ENCODE measurements at places on chromosomes 1 and 21.

- peak; percentile 73 for DNase-seq
Observed at GRCh38 chr1:205658943-205659581, 21.2 kb downstream of the SLC45A3 start.

- DNase-seq = no peak
Observed at GRCh38 chr1:33687000-33687399, 176.9 kb upstream of the HMGB4 start.

GRCh38 chr1:110032327-110032726 lies 2.1 kb upstream of the STRIP1 start:
- DNase-seq = no peak

GRCh38 chr1:96361961-96362360 lies 359.6 kb upstream of the PTBP2 start:
- DNase-seq = no peak

DNA sequence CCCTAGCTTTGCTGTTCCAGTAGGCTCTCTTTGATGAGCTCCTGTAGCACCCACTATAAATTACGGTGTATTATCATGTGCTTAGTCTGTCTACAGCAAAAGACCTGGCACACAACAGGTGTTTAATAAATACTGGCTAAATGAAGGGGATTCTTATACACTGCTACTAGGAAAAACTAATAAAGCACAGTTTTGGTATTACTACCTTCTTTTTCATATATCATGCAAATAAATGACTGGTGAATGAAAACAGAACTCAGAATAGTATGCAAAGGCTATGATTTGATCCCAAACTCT lies 26.4 kb downstream of the WDR26 start:
- DNase-seq = no peak

DNA sequence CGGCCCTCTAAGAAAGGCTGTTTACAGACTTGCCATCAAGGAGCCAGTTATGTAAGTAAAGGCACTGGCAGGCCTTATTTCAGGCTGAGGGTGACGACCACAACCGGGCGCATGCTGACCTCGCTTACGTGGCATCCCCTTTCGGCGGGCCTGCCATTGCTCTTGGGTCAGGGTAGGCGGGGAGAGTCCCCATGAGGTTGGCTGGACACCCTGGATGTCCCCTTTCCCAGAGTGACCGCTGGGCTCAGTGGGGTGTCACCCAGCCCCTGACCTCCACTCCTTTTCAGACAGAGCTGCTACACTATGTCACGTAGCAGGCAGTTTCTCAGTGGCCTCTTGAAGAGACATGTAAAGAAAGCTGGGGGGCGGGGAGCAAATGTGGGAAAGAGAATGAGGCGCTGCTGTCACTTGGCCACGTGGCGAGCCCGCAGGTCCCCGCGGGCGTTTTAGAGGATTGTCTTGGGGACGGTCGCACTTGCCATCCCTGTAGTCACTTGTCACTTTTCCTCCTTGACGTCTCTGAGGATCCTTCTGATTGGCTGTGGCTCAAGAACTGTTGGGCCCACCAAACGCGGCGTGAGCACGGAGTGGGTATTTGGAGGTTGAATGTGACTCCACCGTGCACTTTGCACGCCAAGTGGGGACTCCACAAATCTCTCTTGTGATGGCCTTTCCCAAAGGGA lies 42.2 kb downstream of the SLC37A1 start:
- DNase-seq = no peak

DNA sequence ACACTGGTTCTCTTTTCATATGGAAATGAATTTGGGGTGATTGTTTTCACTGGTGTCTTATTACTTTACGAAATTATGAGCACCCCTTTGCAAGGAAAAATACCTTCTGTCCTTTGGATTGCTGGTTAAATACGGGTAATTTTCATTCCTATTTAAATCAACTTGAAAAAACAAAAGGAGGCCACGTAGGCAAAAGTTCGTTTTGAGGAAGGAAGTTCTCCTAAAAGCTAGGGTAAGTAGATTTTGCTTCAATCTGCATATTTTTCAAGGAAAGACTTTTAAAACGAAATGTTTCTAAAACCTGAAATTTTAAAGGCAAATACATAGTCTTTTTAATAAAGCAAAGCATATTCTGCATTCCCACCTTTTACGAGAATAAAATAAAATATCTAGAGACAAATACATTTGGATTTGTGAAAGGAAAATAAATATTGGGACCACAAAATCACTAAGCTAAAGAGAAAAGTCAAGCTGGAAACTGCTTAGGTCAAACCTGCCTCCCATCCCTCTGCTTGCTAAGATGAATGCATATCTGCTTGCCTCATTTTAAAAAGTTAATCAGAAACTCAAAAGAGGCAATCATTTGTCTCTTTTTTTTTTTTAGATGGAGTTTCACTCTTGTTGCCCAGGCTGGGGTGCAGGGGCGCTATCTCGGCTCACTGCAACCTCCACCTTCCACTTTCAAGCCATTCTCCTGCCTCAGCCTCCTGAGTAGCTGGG lies 70.9 kb upstream of the ETS2 start:
- DNase-seq = no peak

DNA sequence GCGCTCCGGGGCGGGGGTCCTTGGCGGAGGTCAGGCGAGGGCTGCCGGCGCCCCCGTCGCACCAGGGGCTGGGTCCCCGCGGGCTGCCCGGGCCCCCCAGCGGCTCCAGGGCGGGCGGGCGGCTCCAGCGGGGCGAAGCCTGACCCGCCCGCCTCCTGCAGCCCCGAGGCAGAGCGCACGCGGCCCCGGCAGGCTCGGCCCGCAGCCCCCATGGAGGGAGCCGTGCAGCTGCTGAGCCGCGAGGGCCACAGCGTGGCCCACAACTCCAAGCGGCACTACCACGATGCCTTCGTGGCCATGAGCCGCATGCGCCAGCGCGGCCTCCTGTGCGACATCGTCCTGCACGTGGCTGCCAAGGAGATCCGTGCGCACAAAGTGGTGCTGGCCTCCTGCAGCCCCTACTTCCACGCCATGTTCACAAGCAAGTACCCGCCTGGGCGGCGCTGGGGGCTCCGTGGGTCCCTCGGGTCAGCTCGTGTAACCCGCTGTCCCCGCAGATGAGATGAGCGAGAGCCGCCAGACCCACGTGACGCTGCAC lies 817 bp downstream of the KLHL17 start:
- DNase-seq = no peak

- DNase-seq = no peak
Observed at GRCh38 chr1:3011127-3011526, 10.1 kb upstream of the ACTRT2 start.

DNA sequence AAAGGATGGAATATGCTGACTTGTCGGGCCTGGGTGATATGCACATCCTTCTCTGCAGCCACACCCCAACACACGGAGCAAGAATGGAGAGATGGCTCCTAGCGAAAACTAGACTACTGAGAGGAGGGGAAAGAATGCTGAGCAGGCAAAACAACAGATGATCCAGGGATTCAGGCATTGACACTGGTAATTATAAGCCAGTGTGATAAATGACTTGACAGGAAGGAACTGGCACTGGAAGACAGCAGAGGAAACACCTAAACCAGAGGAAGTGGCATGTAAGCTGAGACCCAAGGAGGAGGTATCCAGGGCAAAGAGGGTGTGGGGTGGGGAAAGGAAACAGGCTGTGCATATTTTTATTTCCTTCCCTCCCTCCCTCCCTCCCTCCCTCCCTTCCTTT lies 31.7 kb upstream of the KHDRBS1 start:
- DNase-seq = no peak

DNA sequence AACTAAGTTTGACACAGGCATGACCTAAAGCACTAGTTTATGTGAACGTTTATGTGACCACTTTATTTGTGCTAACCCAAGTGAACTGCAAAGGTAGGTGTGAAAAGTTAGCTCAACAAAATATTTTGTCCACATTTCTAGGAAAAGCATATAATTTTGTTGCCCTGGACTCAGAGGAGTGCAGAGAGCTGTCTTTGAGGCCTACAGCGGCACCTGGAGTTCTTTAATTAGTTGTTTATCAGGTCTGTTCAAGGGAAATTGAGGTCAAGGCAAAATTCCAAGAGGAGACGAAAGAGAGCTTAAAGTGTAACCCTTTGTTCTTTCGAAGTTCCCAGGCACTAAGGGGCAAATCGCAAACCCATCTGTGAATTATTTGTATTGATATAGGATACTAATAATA lies 1.3 kb downstream of the GIPC2 start:
- DNase-seq = no peak

- no peak for DNase-seq
Observed at GRCh38 chr1:66778266-66778665, 22.8 kb downstream of the INSL5 start.

- DNase-seq = no peak
Observed at GRCh38 chr1:214615109-214615508, 12.1 kb downstream of the CENPF start.

- no peak for DNase-seq
Observed at GRCh38 chr1:90728502-90729287, 11.6 kb upstream of the BARHL2 start.

DNA sequence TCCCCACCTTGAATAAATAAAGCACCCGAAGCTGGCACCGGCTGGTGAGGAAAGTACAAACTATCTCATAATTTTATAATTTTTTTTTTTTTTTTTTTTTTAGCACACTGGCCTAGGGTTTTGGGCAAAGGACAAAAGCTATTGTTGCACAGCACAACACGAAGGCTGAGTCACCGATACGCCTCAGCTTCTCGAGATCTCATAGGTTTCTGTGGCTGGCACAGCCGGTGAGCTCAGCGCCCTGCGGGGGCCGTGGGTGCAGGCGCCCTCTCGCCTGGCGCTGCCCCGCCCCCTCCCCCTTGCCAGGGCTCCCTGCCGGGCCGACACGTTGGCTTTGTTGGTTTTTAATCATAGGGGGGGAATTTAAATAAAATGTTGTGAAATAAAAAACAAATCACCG lies 17.2 kb downstream of the CASZ1 start:
- DNase-seq = no peak

DNA sequence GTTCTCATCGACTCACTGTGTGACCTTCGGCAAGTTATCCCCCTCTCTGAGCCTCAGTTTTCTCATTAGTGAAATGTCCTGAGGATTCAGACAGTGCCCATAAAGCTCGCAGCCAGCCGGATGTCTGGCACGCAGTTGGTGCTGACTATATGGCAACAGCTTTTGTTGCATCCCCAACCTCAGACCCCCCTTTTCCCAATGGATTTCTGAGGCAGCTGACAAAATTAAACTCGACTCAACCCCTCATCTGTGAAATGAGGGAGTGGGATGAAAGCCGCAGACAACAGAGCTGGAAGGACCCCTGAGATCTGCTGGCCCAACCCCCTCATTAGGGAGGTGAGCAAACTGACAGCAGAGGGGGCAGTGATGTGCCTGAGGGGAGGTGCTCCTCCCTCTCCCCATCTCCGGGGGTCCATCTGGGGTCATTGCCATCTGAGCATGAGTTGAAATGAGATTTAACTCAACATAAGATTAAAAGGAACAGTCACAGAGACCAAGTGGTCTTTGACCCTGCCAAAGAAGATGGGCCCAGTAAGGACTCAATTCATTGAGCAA lies 40.4 kb downstream of the NKAIN1 start:
- DNase-seq = no peak

DNA sequence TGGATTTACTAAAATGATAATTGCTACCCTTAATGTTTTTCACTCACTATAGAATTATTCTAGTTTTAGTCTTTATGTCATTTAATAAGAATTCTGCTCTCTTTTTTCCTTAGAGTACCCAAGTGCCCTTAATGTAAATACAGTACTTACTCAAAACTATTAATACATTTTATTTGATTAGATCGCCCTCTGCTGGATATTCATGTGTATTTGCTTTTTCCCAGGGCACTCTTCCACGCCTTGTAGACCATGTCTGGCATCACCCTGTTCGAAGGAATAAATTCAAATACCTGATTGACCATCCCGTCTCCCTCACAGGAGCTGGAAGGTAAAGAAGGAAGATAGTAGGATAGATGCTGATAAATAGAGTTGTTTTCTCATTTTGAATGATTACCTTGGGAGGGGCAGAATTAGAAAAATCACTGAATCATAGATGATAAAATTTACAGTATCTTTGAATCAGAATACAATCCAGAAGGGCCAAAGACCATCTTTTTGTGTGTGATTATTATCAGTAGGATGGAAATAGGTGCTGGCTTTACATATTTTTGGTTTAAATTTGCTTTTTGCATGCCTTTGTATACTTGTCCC lies 4.1 kb downstream of the AXDND1 start:
- DNase-seq = peak; percentile 13

DNA sequence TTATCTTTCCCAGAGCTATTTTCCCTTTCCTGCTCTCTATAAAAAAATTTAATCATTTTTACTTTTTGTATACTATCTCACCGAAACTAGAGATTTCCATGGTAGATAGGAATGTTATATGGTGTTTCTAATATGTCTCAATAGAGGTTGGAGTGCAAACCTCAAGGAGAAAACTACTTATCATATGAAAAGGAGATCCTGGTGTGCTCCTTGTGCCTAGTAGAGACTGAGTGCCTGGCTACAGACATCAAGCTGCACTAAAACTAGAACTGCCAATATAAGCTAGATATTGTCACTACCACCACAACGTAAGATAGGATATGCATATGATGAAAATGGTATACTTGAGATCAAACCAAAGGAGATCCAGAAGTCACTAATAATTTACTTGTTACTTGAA lies 67.0 kb downstream of the RGS18 start:
- DNase-seq = no peak

DNA sequence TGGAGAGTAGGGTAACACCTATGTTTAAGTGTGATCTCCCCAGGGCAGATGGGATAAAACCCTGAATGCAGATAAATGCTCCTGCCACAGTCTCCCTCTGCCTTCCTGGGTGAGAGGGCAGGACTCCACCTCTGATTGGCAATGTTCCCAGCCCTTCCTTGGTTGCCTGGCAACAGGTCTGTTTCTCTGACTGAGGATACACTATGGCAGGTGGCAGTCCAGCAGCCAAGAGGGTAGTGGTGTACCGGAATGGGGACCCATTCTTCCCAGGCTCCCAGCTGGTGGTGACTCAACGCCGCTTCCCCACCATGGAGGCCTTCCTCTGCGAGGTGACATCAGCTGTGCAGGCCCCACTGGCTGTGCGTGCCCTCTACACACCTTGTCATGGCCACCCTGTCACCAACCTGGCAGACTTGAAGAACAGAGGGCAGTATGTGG lies at the start of gene DCDC2B:
TSS of gene DCDC2B (plus strand) at position 199 of the 438 bp plus-strand sequence. CDS start at position 204, 5 bp downstream.
- no peak for DNase-seq

- no peak for DNase-seq
Observed at GRCh38 chr1:77056525-77056924, 162.7 kb downstream of the PIGK start.

- no peak for DNase-seq
Observed at GRCh38 chr1:106926803-106927582, 129.5 kb upstream of the PRMT6 start.

- no peak for DNase-seq
Observed at GRCh38 chr1:228374711-228375577, 31.7 kb downstream of the TRIM11 start.

DNA sequence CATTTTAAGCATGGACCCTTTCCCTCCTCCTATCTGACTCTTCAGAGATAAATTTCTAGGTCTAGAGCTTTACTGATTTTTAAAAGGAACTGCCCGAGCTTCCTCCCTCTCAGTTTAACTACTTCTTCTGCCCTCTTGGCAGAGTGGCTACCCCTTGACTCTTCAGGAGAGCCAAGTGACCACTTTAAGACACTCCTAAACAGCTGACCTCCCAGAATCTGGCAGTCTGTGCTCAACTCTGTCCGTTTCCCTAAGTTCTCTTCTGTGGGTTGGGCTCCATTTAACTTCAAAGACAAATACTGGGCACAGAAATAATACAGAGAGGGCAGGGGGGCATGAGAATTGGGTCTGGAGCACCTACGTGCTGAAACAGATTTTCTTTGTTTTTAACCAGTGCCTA lies 196.3 kb upstream of the FOXD3 start:
- DNase-seq = no peak
